ENCODE measurements at places on chromosomes 6 and 20.

- DNase-seq: peak; percentile 20
Measured at GRCh38 chr20:45100563-45101245, at the start of gene KCNS1. Gene KCNS1 (minus strand): TSS chr20:45101127. CDS start chr20:45099236, 1,891 bp downstream.

- DNase-seq: no peak
Measured at GRCh38 chr6:28402197-28402596, 2.6 kb upstream of the ZSCAN12 start.

DNA sequence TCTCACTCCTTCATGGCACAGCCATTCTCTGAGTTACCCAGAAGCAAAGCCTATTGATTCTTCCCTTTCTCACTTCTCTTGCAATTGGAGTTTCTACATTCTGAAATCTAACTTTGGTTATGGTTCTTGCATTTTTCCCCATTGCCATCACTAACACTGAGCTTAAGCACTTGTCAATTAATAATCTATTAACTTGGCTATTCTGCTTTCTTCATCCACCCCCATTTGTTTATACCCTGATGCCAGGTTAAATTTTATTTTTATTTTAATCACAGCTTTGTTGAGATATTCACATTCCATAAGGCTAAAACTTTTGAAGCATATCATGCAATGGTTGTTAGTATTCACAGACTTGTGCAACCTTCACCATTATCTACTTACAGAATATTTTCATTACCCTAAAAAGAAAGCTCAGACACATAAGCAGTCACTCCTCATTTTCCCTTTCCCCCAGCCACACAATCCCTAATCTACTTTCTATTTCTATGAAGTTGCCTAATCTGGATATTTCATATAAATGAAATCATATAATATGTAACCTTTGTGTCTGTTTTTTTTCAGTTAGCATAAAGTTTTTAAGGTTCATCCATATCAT, 222.3 kb downstream of the UBE3D start:
- DNase-seq: peak; percentile 17

GRCh38 chr6:24919056-24919892, 16.5 kb downstream of the RIPOR2 start:
- peak; percentile 56 for DNase-seq

DNA sequence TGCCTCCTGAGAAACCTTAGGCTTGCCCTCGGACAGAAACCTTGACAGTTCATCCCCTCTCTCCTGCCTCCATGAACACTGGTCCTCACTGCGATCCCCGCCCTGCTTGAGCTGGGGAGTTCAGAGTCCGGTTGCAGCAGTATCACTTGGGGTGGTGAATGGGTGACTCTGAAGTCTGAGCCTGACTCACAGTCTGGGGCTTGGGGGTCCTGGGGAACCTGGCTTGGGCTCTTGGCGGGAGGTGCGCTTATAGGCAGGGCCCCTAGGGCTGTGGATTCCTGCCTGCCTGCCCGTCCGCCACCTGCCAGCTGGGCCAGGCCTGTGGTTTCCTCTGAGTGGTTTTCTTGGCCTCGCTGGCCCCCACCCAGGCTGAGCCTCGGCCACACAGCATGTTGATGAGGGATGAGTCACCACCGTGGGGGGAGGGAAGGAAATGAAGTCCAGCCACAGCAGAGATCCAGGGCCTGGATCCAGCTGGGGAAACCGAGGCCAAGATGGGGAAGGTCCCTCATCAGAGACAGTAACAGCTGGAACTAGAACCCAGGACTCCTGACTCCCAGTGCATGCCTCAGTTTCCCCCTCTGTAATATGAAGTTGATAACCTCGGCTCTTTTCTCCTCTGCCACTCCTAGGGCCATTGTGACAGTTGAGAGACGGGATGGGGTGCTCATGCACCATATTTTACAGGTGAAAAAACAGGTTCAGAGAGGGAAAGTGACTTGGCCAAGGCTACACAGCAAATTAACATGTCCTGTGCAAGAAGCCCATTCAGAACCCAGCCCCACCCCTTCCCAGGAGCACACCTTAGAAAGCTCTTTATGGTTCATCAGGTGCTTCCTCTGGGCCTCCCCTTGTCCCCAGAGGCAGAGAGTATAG, 9.2 kb downstream of the FOXS1 start:
- peak; percentile 95 for DNase-seq
